ENCODE measurements at places on chromosomes 5 and 9. TPM values are rescaled to one million over a fixed set of nuclear protein-coding genes. Genes with fewer than 3 reads are reported as not detected.

CDO1 gene
- not detected for total RNA-seq

SUSD3 gene
- not detected for total RNA-seq

ANKRD18B gene
- total RNA-seq = 10.9 TPM

SCGB3A2 gene
- total RNA-seq = not detected

PCDHGA10 gene
- 4.7 TPM for total RNA-seq

GABRA6 gene
- total RNA-seq = not detected

COL5A1 gene
- total RNA-seq = 16.2 TPM

GDNF gene
- total RNA-seq = not detected

TMC1 gene
- total RNA-seq = not detected

ARHGEF28 gene
- 15.7 TPM for total RNA-seq

PDZD2 gene
- total RNA-seq = 5.9 TPM

VAV2 gene
- total RNA-seq = 21.0 TPM

ANGPTL2 gene
- total RNA-seq = not detected

UCK1 gene
- total RNA-seq = 11.2 TPM

SLC45A2 gene
- total RNA-seq = not detected

CTSV gene
- total RNA-seq = 45.5 TPM

FBN2 gene
- 40.0 TPM for total RNA-seq

STPG3 gene
- total RNA-seq = not detected

SMIM32 gene
- total RNA-seq = not detected

CD180 gene
- not detected for total RNA-seq

SMIM33 gene
- total RNA-seq = not detected

RLN1 gene
- not detected for total RNA-seq

PDE6A gene
- total RNA-seq = not detected

PCDHA7 gene
- not detected for total RNA-seq

IL13 gene
- total RNA-seq = not detected

UBE2QL1 gene
- total RNA-seq = not detected

GFRA3 gene
- not detected for total RNA-seq

FABP6 gene
- total RNA-seq = 0.56 TPM

SNCB gene
- total RNA-seq = 0.14 TPM

EQTN gene
- 0.78 TPM for total RNA-seq

GLRA1 gene
- not detected for total RNA-seq

SPATA31A3 gene
- not detected for total RNA-seq

OLFML2A gene
- total RNA-seq = 37.5 TPM

DMRTA1 gene
- total RNA-seq = 2.4 TPM

TERT gene
- total RNA-seq = not detected

ALDOB gene
- total RNA-seq = not detected

PARP8 gene
- total RNA-seq = 9.5 TPM

AGTPBP1 gene
- 9.6 TPM for total RNA-seq

TRPM3 gene
- not detected for total RNA-seq

C9orf43 gene
- 0.35 TPM for total RNA-seq

TLE1 gene
- total RNA-seq = 30.2 TPM

MSX2 gene
- 0.21 TPM for total RNA-seq

VPS13A gene
- 13.1 TPM for total RNA-seq

NRARP gene
- total RNA-seq = 14.6 TPM

CATSPER3 gene
- not detected for total RNA-seq

BSPRY gene
- total RNA-seq = 15.3 TPM

SHOC1 gene
- 0.19 TPM for total RNA-seq

ADGRD2 gene
- not detected for total RNA-seq

SPINK13 gene
- total RNA-seq = not detected

CETN3 gene
- 15.7 TPM for total RNA-seq

CDKN2B gene
- total RNA-seq = 64.8 TPM
